ENCODE measurements at places on chromosomes 1 and 21.

DNA sequence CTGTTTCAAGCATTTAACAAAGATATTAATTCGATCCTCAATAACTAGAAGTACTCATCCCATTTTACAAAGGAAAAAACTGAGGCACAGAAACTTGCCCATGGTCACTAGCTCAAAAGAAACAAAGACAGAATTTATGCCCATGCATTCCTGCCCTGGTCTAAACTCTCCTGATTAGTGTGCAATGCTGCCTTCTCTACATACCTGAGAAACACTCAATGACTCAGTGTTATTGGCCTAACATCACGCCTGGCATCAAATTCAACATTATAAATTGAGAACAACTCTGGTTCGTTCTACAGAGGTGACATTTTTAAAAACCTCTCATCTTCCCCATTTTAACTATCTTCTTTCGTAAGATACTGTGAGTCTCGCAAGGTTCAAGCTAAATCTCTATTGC lies 5.2 kb downstream of the APP start:
- DNase-seq: no peak

DNA sequence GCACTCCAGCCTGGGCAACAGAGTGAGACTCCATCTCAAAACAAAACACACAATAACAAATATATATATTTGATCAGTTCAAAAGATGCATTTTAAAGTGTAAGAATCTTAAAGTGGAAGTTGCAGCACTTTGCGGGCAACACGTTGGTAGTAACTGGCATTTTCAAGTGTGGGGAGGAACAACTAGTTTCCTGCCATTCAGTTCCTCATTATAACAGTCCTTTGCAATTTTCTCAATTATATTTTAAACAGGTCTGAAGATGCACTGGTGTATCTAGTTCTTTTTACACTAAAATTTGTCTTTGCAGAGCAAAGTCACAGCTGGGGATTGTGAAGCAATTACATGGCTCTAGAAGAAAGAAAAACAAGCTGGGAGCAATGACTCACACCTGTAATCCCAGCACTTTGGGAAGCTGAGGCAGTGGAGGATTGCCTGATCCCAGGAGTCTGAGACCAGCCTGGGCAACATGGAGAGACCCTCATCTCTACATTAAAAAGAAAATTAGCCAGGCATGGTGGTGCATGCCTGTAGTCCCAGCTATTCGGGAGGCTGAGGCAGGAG lies 25.3 kb downstream of the RRAGC start:
- DNase-seq: no peak

DNA sequence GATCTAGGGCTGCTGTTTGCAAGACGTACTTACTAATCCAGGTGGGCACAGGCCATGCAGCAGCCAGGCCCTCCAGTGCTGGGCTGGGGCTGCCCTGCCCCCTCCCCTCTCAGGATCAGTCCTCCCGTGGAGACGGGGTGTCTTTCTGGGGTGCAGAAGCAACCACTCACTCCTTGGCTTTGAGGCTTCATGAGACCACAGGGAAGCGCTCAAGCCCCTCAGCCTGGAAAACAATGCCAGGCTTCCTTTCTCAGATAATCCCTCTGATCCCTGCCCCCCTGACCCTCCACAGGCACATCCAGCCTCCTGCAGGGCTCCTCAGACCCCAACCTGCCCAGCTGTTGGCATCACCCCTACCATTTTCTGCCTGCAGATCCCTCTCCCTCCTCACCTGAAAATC lies 13.9 kb upstream of the C2CD2 start:
- no peak for DNase-seq

DNA sequence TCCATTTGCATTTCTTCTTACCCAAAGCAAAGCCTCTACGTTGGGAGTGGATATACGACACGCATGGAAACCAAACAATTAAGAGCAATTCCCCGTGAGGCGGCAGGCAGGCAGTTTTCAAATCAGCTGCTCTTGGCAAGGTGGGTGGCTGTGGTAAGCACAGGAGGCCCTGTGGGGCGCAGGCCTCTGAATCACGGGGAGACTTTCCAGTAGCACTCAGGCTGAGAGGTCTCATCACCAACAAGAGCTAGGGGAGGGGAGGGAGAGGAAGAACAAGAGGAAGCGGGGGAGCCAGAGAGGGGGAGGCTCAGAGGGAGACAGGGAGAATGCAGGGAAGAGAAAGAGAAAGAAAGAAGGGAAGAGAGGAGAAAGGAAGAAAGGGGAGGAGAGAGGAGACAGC lies 56.4 kb downstream of the MT1HL1 start:
- DNase-seq: no peak

DNA sequence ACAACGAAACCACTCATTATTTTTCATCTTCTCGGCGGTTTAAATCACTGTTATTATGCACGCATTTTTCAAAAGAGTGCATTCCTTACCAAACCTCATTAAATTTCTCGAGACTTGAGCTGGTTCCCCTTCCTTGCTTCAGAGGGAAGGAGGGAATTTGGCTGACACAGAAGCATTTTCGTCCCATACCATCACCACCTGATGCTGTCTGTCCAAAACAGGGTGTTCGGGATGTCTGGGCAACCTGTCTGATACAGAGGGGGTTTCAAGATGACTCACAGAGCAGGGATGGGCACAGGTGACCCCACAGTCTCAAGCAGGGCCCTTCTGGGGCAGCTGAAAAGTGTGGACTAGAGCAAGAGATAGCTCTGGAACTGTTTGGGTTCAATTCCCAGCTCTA lies 12.3 kb upstream of the RCC2 start:
- DNase-seq: no peak

DNA sequence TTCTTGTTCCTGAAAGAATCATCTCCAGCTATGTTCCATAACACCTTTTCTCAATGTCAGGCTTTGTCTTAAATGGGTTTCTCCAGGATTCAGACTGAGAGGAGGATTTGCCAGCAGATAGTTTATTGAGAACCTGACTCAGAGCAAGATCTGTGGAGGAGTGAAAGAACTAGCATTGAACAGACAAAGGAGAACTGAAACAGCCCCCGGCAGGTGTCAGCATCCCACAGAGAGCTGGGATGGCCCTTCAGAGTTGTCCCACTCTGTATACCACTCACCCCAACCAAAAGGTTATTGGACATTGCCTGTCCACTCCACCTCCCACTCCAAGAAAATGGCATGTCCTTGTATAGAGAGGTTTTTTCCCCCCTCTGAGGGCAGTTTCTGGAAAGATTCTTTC lies 270.7 kb downstream of the PAPPA2 start:
- DNase-seq: no peak

- no peak for DNase-seq
These were observed 514.8 kb downstream of the AMY1C start for GRCh38 chr1:104264521-104264920.

DNA sequence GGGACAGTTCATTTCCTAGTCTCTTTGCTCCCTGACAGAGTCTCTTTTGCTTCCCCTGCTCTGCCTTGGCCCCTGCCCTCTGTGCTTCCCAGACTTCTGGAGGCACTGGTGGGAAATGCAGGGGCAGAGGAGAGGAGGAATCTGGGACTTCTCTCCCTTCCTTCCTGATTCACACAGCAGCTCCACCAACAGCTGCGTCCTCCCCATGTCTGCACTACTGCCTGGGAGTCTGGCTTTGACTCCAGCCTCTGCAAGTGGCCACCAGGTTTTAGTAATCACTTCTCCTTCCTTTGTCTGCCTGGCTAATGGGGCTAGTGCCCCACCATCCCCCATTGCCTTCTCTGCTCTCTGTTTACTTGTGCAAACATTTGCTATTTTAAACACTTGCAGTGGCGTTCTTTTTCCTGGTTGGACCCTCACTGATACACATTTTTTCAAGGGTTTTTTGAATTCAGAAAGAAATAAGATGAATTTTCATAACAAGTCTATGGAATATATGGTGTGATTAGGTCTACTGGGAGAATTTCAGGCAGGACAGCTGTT lies 21.9 kb downstream of the FASLG start:
- no peak for DNase-seq

DNA sequence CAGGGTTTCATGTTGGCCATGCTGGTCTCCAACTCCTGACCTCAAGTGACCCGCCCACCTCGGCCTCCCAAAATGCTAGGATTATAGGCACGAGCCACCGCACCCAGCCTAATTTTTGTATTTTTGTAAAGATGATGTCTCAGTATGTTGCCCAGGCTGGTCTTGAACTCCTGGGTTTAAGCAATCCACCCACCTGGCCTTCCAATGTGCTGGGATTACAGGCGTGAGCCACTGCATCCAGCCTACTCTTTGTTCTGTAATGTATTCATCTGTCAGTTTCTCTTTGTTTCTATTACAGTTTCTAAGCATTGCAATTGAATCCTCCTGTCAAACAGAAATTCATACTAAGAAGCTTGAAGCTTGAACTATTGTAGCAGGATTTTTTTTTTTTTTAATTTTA lies 54.8 kb upstream of the RCC1 start:
- no peak for DNase-seq

DNA sequence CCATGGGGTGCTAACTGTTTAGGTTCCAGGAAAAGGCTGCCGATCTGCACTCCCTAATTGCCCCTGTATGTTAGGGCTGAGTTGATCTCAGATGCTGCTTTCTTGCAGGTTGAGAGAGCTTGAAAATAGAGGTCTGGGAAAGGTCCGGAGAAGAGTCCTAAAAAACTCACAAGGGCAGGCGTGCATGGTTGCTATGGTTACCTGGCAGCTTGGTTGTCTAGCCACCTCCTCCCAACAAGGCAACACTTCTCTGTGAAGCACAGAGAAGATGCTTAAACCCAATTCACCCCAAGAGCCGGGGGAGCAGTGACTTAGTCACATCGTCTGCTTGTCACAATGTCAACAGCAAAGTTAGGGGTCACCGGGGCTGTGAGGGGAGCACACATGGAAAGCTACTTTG lies 31.0 kb upstream of the LRRC52 start:
- no peak for DNase-seq

DNA sequence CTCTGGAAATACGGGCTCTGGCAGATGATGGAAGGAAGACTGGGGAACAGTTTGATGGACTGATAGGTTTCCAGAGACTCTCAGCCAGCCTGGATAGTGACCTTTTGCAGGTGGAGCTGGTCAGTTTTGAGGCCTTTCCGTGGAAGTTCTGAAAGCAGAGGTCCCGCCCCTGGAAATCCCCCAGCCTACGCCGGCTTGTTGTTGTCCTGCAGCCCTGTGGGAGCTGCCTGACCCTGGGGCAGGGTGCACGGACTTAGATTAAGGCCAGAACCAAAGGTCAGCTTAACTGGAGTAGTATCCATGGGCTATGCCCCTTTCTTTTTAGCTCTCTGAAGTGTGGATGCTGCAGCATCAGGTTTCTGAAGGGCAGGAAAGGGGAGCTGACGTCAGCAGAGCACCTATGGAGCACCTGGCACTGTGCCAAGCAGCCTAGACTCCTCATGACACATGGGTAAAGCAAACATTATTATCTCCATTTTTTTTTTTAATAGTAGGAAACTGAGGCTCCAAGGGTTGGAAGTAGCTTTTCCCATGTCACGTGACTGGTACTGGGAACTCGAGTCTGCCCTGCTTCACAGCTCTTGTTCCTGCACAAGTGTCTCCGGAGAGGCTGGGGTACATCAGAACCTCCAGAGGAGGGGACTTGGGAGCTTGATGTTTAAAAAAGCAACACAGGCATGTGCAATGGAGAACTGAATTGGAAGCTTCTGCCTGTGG lies 38.5 kb downstream of the IER5 start:
- no peak for DNase-seq

GRCh38 chr1:110872745-110873720 lies at the start of gene CD53:
CD53 (plus strand) TSS chr1:110873148; CDS start chr1:110891409, 18,261 bp downstream.
- DNase-seq: no peak

- no peak for DNase-seq
These were observed 1.9 kb downstream of the PLCH2 start for GRCh38 chr1:2477791-2478499.

- no peak for DNase-seq
These were observed 37.7 kb downstream of the LHX9 start for GRCh38 chr1:197954718-197955418.

- no peak for DNase-seq
These were observed 156.9 kb downstream of the ASTN1 start for GRCh38 chr1:177007437-177008161.

DNA sequence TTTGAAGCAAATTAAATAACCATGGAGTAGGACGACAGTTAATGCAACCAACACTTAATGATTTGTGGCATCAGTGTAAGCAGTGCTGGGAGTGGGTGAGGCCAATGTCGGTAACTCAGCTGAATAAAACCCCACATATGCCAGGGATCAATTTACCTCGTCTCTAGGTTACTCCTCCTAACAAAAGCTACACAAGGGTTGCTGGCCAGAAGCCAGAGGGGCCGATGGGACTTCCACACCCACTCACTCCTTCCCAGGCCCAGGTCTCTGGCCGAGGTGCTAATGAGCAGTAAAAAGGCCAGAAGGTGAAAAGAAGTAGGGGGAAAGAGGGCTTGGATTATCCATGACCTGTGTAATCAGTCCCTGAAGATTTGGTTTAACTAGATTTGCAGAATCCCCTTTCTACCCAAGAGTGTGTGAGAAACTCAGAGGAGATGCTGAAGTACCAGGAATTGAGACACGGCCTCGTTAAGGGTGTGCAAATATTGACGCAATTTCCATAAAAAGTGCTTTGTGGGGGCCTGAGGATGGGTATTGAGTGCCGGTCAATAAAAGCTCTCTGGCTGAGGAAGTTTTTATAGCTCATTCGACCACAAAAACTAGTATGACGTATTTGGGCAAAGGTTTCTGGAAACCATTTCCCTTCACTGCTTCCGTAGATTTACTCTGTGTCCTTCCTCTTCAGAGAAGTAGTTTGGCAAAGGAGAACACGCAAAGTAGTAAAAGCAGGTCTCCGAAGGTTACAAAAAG lies 145.5 kb downstream of the TBX15 start:
- peak; percentile 5 for DNase-seq

- DNase-seq: no peak
These were observed 130.5 kb downstream of the RABGAP1L start for GRCh38 chr1:174289644-174290310.

- DNase-seq: no peak
These were observed 869.9 kb downstream of the MRPL39 start for GRCh38 chr21:24737296-24737850.

DNA sequence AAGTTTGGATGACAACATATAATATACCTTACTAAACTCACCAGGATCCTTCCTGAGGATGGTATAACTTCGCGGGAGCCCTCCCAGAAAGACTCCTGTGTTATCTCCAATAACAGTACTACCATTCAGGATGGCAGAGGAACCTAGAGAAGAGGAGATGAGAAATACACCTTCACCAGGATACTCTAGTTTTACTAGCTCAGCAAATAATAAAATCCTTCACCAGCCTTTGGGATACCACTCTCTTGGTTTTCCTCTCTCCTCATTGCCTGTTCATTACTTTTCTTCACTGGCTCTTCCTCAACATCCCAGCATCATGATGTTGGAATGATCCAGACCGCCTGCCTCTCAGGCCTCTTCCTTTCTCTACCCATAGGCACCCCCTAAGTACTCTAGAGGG lies 336.6 kb downstream of the USH2A start:
- DNase-seq: no peak

- no peak for DNase-seq
These were observed 437.2 kb upstream of the DAB1 start for GRCh38 chr1:57860931-57861565.

DNA sequence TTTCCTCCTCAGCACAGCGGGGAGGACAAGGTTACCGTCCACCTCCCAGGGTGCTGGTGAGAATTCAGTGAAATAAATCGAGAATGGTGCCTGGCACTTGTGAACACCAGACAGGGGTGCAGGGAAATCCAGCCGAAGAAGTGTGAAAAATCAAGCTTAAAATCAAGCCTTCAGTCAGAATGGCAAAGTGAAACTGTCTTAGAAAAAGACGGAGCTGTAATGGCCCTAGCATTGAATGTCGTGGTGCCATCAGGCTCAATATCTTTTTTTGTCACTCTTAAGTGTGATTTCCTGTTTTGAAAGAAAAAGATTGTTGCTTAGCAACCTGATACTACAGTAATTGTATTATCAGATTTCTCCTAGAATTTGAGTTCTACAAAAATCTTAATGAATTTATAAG lies 22.1 kb downstream of the EDARADD start:
- no peak for DNase-seq
